ENCODE measurements at places on chromosomes 5 and 9. TPM values are rescaled to one million over a fixed set of nuclear protein-coding genes. Genes with fewer than 3 reads are reported as not detected.
A peak's percentile ranks its signal among the peaks of the same experiment; 100 is the strongest.

The LYRM7 gene
- total RNA-seq, result 15.8 TPM

The SMIM33 gene
- 0.39 TPM for total RNA-seq

The PCDHB4 gene
- total RNA-seq, result not detected

The KCNMB1 gene
- total RNA-seq, result not detected

The PAPPA gene
- not detected for total RNA-seq

The GPRIN1 gene
- total RNA-seq, result 3.1 TPM

The PCDHB8 gene
- total RNA-seq, result not detected

The PTGER4 gene
- total RNA-seq, result 57.3 TPM

The C9orf153 gene
- total RNA-seq, result not detected

The IFNA21 gene
- total RNA-seq, result not detected

The FAM169A gene
- 3.5 TPM for total RNA-seq

- H3K4me3 ChIP-seq, result no peak overlapping the region
- DNase-seq, result no peak
- peaks cover 5% of the 10 kb centered on the region for H3K27me3 ChIP-seq
These were observed 288.6 kb upstream of the DAB2 start for GRCh38 chr5:39713250-39713916.

- peaks cover 34% of the 10 kb centered on the region for H3K4me1 ChIP-seq
- no peak for DNase-seq
- H3K4me3 ChIP-seq, result peak overlapping the region; percentile 92
- peaks cover 41% of the 10 kb centered on the region for H3K36me3 ChIP-seq
- no peaks in the 10 kb centered on the region for H3K27me3 ChIP-seq
These were observed 687 bp upstream of the RPS23 start for GRCh38 chr5:82278711-82279370.

GRCh38 chr9:126513159-126514036 lies 100.3 kb upstream of the LMX1B start:
- H3K36me3 ChIP-seq, result no peaks in the 10 kb centered on the region
- H3K27me3 ChIP-seq, result peaks cover 65% of the 10 kb centered on the region
- no peak for DNase-seq
- peaks cover 23% of the 10 kb centered on the region for H3K4me1 ChIP-seq
- no peak overlapping the region for H3K4me3 ChIP-seq

DNA sequence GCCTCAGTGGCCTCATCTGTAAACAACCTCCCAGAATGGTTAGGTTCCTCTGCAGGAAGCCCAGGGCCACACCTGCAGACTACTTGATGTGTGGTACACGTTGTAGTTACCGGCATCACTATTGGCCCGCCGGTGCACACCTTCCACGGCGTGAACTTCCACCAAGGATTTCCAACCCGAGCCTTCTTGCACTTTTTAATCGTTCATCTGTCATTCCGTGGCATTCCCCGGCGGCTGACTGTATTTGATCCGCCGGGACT lies 5.3 kb upstream of the TRIM41 start:
- H3K27ac ChIP-seq, result peak overlapping the region; percentile 91
- no peak for DNase-seq
- peaks cover 16% of the 10 kb centered on the region for H3K27me3 ChIP-seq
- peaks cover 58% of the 10 kb centered on the region for H3K4me1 ChIP-seq

DNA sequence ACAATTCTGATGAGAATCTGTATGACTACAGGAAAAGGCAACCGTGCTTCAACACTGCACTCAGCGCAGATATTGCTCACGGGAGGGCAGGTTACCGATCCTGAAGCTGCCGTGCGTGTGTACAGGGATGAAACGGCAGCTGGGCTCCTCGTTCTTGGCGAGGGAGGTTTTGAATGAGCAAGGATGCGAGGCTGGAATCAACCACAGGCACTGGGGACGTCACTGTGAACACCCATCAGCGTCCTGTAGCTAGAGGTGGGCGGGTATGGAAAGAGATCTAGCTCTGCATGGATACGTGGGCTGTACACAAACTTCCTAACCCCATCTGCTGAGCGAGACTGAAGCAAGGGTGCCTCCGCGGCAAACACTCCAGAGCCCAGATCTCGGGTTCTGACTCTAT lies 84.3 kb upstream of the COL5A1 start:
- H3K4me1 ChIP-seq, result no peaks in the 10 kb centered on the region
- no peaks in the 10 kb centered on the region for H3K27me3 ChIP-seq
- H3K4me3 ChIP-seq, result no peak overlapping the region
- H3K27ac ChIP-seq, result no peak overlapping the region
- H3K36me3 ChIP-seq, result no peaks in the 10 kb centered on the region

DNA sequence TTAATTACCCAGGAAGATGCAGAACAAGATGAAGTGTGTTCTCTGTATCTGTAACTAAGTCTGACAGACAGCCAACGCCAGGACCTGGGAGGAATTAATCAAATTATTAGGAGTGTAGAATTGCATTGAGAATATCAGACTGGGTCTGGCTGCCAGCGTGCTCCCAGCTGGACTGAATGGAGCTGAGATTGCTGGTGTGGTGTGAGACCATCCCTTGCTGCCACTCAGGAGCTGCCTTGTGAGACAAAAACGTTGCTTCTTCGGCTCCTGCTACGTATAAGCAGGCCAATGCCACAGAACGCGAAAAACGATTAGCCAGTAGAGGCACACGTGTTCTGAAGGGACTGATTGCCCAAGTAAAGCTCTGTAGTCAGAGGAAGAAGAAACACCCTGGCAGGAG lies 66.8 kb downstream of the AMBP start:
- H3K36me3 ChIP-seq, result no peaks in the 10 kb centered on the region
- DNase-seq, result no peak
- no peak overlapping the region for H3K4me3 ChIP-seq
- H3K27ac ChIP-seq, result no peak overlapping the region
- peaks cover 4% of the 10 kb centered on the region for H3K27me3 ChIP-seq

DNA sequence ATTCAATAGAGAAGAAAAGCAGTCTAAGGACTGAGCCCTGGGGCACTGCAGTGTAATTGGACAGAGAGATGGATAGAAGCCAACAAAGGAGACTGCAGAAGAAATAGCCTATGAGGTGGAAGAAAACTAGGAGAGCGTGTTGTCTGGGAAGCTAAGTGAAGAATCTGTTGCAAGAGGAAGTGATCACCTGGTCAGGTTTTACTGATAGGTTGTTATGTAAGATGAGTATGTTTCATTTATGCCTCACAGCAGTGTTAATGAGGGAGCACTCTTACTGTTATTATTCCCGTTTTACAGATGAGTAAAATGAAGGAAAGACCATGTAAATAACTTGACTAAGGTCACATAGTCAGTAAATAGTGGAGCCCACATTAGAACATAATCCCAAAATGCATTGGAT lies 80.0 kb upstream of the GRHPR start:
- no peak for DNase-seq
- H3K4me1 ChIP-seq, result no peaks in the 10 kb centered on the region
- H3K36me3 ChIP-seq, result peaks cover 1% of the 10 kb centered on the region
- no peak overlapping the region for H3K4me3 ChIP-seq

Data from activated T-helper 1 cell treated with anti-CD3 and anti-CD28 coated beads, Interleukin-12 subunit alpha, Interleukin-12 subunit beta, Interleukin-2, Interleukin-4 antibody, amounts not matched to agents 30 ng/mL and 10 ng/mL and 1 ng/mL, durations not matched to agents 14 hours and 24 hours and 36 hours (primary cell).